ENCODE measurements at places on chromosomes 2 and 18.

GRCh38 chr2:16216558-16216945 is 276.2 kb downstream of the MYCN start:
- no peak for DNase-seq

- no peak for DNase-seq
Measured at GRCh38 chr2:237012577-237013267, 73.0 kb upstream of the COPS8 start.

DNA sequence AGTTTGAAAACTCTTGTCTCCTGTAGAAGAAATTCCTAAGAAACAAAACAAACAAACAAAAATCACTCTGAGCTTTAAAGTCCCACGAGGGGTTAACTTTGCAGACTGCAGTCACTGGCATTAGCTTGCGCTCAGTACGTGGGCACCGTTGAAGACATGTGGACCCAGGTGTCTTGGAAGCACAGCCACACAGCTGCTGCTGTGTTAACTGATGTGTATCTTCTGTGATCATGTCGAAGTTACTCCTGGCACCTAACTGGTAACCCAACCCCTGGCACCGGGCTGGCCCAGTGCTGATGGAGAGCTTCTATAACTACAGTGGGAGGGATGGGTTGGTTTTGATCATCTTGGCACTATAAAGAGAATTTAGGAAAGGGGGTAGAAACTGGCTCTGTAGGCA is 51.6 kb upstream of the FHL2 start:
- DNase-seq, result no peak

DNA sequence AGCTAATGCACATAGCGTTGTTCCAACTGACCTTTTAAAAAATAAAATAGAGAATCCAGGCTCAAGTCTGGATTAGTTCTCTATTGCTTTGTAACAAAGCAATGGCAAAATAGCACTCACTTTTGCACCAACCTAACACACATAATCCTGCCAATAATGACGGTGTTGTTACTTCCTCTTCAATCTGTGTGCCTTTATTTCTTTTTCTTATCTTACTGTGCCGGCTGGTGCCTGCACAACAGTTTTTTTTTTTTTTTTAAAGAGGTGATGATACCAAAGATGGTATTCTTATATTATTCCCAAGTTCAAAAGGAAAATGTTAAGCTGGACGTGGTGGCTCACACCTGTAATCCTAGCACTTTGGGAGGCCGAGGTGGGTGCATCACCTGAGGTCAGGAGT is 3.4 kb downstream of the PLB1 start:
- DNase-seq, result no peak

DNA sequence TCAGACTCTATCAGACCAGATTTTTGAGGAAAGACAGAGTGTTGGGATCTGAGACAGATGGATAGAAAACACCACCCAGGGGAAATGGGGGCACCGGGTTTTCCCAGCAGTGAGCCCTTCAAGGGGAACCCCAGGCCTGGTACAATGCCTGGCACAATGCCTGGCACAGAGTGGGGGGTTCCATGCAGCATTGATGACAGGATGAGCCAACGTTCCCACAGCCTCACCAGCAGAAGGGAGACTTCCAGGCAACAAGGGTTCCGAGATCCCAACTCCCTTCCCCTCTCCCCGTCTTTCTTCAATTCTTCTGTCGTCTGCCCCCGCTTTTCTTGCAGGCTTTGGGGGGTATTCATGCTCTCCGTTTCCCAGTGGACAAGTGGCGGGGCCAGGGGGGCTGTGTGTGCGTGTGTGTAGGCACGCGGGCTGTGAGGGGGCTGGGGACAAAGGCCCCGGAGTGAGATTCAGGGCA is 132.1 kb upstream of the HAAO start:
- DNase-seq, result no peak

GRCh38 chr2:240891492-240892340 is 4.2 kb downstream of the MAB21L4 start:
- DNase-seq, result no peak

- DNase-seq, result no peak
Measured at GRCh38 chr2:42092084-42092996, 44.5 kb downstream of the PKDCC start.

DNA sequence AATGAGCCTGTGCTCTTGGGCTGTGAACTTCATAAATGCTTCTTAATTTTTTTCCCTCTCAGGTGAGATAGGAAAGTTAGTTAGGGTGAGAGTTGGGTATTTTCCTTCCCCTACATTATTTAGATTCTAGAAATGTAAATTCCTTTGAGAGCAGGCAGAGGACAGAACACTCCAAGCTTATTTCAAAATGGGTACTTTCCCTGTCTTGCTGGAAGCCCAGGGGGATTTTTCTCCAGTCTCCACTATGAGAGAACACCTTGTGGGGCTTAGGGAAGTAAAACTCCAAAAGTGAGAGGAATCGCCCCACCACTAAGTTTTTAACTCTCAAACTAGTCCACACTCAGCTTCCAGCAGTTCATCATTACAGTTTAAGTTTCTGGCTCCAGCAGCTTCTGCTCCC is 253.2 kb upstream of the CTAGE1 start:
- no peak for DNase-seq

GRCh38 chr18:9062418-9062751 is 40.1 kb upstream of the NDUFV2 start:
- no peak for DNase-seq

DNA sequence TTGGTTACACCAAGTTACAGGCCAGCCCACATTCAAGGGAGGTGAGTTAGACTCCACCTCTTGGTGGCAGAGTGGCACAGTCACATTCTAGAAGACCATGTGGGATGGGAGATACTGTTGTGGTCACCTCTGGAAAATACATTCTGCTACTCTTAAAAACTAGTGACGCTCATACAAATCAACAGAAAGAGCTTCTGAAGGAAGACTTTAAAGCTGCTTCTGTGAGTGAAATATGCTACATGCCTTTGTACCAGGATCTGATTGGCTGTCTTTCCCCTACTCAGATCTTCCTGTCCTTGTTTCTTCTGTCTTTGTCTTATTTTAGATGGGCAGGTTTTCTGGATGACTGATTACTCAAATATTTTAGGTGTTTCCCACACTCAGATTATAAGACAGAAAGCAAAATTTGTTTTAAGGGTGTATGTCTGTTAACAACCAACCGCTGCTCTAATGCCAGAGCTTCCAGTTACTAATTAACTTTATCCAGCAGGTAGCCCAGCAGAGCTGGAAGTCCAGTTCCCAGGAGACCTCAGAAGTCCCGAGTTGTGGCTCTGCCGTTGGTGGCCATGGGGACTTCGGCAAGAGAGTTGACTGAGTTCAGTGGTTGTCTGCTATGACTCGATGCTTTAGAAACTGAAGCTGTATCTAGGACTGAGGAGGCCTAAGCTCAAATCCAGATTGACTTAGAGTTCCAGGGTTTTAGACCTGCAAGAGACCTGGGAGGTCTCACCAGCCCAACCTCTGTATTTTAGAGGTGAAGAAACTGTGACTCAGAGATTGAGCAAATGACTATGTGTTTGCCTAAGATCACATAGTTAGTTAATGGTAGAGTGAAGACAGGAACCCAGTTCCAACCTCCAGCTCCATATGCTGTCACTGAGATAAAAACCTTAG is 7.4 kb downstream of the IL1R2 start:
- DNase-seq, result no peak

DNA sequence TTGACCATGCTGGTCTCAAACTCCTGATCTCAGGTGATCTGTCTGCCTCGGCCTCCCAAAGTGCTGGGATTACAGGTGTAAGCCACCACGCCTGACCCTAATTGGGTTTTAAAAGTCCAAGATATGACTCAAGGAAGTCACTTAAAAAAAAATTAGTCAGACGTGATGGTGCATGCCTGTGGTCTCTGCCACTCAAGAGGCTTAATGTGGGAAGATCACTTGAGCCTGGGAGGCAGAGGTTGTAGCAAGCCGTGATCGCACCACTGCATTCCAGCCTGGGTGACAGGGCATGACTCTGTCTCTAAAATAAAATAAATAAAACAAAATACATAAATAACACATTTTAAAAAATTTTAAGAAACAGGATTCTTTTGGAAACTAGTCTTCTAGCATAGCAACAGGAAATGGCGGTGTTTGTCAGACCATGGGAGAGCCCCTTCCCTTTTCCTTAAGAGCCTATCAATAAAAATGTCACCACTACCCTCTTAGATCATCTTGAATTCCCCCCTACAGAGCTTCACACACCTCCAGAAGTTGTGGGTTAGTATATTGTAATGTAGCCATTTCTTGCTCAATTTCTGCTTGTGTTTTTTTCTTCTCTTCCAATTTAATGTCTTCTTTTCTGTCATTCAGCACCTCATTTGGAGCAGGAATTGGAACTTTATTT is 20.1 kb downstream of the SFT2D3 start:
- DNase-seq, result no peak

- no peak for DNase-seq
Measured at GRCh38 chr2:69482471-69482870, 45.2 kb upstream of the NFU1 start.

DNA sequence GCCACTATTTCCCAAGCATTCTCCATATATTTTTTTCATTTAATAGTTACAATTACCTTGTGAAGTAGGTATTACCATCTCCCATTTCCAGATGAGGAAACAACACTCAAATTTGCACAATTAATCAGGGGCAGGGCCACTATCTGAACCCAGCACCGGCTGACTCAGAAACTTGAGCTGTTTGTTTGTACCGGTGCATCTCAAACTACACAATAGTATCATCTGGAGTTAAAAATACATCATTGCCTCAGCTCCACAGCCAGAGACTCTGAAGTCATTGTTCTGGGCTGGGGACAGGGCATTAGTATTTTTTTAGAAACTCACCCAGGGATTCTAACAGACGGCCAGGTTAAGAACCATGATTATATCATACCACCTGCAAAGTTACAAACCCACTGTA is 55.9 kb downstream of the CDCA7 start:
- DNase-seq, result no peak

GRCh38 chr18:57794951-57795728 is 8.0 kb downstream of the ATP8B1 start:
- DNase-seq, result no peak

DNA sequence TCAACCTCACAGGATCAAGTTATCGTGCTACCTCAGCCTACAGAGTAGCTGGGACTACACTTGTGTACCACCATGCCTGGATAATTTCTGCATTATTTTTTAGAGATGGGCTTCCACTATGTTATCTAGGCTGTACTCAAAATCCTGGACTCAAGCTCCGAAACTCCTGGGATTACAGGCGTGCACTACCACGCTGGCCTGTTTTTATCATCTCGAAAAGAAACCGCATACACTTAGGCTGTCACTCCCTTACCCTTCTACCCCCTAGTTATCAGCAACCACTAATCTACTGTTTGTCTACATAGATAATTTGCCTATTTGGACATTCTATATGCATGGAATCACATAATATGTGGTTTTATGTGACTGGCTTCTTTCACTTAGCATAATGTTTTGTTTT is 8.5 kb upstream of the PUM2 start:
- DNase-seq, result no peak

DNA sequence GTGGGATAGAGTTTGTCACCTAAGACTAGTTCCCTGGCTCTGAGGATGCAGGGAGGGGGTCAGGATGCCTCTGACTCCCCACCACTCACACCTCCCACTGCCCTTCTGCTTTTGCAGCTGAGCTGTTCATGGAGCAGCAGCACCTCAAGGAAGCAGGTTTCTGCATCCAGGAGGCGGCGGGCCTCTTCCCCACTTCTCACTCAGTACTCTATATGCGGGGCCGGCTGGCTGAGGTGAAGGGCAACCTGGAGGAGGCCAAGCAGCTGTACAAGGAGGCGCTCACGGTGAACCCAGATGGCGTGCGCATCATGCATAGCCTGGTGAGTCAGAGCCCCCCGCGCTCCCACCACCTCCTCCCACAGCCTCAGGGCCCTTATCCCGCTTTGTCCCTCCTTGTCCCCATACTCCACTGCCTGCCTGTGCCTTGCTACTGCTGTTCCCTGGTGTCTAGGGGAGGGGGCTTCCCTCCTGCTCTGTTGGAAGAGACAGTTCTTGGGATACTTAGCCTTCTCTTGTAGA is 94.4 kb downstream of the STPG4 start:
- no peak for DNase-seq

DNA sequence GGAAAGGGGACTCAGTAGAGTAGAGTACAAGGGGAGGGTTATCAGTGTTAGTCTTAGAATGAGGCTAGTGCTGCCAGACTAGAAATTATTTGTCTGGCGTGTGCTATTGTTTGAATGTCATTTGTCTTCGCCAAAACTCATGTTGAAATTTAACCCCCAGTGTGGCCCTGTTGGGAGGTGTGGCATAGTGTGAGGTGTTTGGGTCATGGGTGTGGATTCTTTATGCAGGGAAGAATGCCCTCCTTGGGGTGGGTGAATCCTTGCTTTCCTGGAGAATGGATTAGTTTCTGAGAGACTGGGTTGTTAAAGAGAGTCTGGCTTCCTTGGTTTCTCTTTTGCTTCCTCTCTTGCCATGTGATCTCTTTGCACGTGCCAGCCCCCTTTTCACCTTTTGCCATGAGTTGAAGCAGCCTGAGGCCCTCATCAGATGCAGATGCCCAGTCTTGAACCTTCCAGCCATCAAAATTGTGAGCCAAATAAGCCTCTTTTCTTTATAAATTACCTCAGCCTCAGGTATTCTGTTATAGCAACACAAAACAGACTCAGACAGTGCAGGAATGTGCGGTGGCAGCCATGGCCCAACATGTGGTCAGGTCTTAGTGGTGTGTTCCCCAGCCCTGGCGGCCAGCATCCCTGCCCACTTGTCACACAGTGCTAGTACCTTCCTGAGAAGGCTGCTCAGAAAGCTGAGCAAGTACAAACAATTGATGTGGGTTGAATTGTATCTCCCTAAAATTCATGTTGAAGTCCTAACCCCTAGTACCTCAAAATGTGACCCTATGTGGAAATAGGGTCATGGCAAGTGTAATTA is 48.4 kb upstream of the NAB1 start:
- no peak for DNase-seq

- no peak for DNase-seq
Measured at GRCh38 chr2:44680983-44681531, 260.4 kb upstream of the SIX3 start.

GRCh38 chr18:35875566-35875965 is 96.9 kb upstream of the RMP24 start:
- DNase-seq, result no peak

- no peak for DNase-seq
Measured at GRCh38 chr2:168757223-168757622, 45.2 kb upstream of the NOSTRIN start.

- no peak for DNase-seq
Measured at GRCh38 chr2:127439343-127439742, 21.1 kb downstream of the PROC start.

GRCh38 chr2:130834931-130835765 is 1.6 kb upstream of the ARHGEF4 start:
- no peak for DNase-seq

- DNase-seq, result no peak
Measured at GRCh38 chr2:28394331-28394877, 1.7 kb downstream of the FOSL2 start.

DNA sequence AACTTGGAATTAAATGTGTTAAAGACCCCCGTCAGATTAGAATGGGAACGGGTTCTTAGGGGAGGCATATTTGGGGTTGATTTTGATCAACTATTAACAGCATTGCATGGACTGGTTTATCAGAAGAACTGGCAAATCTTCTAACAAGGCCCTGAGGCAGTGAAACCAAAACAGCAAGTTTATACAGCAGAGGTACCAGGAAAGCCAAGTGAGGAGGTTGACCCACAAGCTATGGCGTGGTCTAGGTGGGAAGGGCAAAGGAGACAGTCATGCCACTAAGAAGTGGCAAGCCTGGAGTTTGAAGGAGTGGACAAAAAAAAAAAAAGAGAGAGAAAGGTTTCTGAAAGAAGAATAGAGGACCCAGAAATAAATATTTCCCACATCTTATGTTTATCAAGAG is 187.0 kb downstream of the MREG start:
- DNase-seq, result no peak

- peak; percentile 39 for DNase-seq
Measured at GRCh38 chr2:210199186-210199765, 26.0 kb downstream of the ACADL start.
